ENCODE measurements at places on chromosomes 11 and 22. TPM values are rescaled to one million over a fixed set of nuclear protein-coding genes. Genes with fewer than 3 reads are reported as not detected.
A peak's percentile ranks its signal among the peaks of the same experiment; 100 is the strongest.

UCP3 gene
- 1.6 TPM for total RNA-seq

DNA sequence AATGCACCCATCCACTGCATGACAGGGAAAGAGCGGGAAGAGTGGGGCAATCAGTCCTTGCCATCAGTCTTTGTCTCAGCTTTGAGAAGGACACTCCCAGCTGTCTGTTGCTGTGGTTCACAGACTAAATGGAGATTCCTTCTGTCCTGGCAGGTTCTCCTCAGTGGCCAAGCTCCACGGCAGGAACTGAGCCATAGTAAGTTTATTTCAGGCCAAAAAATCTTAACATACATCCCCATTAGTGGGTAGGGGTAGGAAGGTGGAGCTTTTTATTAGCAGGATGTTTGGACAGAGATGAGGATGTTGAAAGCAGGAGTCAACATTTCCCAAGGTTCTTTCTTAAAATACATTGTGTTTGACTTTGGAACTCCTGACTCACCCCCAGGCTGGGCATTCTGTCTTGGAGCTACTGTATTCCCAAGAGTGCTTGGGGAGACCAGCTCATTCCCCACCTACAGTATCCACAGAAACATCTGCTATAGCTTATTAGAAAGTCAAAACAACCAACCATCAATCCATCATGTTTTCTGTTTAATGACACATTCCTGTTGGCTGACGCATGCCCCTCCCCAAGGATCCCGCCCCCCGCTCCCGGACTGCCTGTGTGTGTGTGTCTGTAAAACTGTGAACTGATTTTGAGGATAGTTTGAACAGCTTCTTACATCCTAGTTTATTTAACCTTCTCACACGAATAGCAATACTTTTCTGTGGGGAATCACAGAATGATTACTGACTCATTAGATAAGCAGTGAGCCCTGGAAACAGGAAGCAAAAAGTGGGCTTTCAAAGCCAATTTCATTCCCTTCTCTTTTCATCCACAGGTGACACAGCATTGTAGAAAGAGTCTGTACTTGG is 109.5 kb downstream of the CCDC81 start:
- peak; percentile 89 for ATAC-seq

DNA sequence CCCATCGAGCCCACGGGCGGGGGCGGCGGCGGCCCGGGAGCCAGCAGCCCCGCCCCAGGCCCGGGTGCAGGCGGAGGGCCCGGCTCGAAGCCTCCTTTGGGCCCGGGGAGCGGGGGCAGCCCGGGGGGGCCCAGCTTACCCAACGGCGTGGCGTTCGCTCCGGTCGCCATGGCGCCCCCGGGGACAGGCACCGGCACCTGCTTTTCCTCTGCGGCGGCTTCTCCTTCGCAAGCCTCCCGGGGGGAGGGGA is 194 bp downstream of the SF1 start:
- ATAC-seq: peak; percentile 4

DNA sequence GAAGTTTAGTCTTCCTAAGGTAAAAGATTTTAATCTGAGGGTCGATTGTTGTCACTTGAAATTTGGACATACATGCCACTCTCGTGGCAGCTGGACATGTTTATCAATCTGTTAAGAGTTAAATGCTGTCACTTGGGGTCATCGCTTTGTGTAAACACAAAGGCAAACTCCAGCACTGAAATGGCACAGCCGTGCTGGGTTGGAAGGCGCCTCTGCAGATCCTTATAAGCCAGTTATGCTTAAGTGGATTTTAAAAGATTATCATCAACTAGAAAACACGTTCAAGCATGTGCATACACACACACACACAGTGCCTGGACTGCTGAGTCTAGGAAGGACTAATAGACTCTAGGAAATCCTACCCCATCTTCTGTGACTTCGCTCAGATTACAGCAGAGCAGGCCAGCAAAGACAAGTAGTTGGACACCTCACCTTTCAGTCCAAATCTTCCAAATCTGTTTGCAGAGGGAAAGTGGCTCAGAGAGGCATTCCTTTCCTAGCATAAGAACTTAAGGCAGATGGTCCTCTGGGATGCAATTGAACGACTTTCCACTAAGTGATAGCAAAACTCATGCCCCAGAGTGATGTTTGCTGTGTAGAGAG is 83.7 kb downstream of the CACNG2 start:
- ATAC-seq: no peak

CYTH4 gene
- total RNA-seq: 21.3 TPM

DNA sequence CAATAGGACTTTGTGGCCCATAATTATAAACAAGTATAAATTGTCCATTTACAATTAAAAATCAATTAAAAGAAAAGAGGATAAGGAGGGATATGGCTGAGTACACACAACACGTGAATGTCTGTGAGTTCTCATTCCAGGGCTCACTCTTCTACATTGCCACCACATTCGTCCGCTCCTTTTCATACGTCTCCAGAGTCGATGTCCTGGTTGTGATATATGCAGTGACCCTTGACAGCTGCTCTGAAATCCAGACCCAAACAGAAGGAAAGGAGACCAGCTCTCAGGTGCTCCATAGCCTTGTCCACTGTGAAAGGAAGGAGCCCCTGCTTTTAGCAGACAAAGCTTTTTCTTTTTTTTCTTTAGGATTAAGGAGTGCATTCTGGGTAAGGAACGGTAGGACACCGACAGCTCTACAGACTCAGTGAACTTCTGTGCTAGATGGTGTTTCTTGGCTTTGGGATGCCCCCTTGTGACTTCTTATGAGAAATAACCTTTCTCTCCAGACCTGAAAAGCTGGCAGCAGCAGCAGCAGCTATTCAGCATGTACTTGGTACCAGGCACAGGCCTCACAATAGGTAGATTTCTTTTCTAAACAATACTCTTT is 19.7 kb upstream of the DNAJB13 start:
- no peak for ATAC-seq

DNA sequence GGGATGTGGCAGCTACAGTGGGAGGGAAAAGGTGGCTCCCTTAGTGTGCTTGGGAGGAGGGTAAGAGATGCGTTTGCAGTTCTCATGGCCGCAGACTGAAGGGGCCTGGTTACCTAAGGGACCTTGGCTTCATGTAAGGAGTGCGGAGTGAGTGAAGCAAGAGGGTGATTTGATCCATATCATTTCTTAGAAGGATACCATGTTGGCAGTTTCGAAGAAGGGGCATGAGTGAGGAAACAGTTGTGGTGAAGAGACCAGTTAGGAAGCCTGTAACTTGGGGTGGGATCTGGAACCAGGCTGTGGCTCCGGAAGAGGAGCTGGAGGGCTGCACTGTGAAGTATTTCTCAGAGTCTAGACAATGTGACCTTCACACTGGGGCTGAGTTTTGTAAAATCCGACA is 45.0 kb downstream of the ST3GAL4 start:
- ATAC-seq: no peak

GRCh38 chr22:28075358-28075981 is 156.4 kb upstream of the PITPNB start:
- peak; percentile 60 for ATAC-seq

GRCh38 chr22:44411226-44412135 is 86.6 kb downstream of the RTL6 start:
- ATAC-seq: no peak

- ATAC-seq: peak; percentile 41
Measured at GRCh38 chr11:71977743-71978418, 20.8 kb upstream of the IL18BP start.

OR52I2 gene
- total RNA-seq: not detected

DNA sequence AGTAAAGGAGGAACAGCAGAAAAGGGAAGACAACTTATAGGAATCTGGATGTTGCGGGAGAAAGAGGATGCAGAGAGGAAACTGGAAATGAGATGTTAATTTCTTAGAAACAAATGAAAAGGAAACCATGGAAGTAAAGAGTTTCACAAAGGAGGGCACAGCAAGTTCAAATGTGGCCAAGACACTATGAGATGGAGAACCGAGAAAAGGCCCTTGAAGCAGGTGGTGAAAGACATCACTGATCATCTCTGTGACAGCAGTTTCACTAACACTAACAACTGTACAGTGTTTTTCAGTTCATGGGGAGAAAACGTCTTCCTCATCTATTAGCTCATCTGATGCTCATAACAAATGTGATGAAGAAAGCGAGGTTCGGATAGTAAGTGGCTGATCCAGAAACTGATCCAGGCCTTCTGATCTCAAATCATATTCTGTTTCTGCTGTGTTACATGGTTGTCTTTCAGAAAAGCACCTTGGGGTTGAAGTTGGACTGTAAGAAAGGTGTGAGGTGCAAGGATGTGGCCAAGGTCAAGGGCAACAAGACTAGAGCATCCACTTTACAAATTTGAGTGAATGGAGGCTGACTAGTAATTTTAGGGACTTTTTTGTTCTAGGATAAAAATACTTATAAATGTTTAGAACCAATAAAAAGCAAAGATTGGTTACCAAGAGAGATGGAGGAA is 492.1 kb upstream of the CADM1 start:
- ATAC-seq: no peak

OR8B8 gene
- total RNA-seq: not detected

MYOD1 gene
- not detected for total RNA-seq

DNA sequence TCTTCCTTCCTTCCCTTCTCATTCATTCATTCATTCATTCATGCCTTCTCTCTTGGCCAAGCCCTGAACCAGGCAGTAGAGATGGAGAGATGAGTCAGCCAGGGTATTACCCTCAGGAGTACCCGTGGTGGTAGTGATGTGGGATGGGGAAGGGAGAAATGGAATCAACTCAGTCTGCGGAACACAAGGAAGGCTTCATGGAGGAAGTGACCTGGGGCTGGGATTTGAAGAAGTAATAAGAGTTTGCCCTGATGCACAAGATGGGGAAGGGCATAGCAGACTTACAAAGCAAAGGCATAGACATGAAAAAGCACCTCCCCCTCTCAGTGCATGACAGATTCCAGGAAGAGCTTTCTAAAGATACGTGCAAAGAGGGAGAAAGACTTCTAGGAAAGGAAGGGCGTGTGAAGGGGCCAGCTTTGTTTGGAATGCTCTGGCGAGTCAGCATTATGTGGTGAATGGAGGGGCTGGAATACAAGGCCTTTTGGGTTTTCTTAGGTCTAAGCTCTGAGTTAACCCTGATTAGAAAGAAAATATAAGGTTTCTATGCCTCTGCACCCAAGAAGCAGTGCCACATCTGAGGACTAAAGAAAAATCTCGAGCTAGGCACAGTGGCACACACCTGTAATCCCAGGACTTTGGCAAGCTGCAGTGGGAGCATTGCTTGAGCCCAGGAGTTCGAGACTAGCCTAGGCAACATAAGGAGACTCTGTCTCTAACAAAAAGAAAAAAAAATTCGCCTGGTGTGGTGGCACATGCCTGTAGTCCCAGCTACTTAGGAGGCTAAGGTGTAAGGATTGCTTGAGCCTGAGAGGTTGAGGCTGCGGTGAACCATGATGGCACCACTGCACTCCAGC is 36.4 kb upstream of the ACER3 start:
- ATAC-seq: peak; percentile 28

SHISAL1 gene
- total RNA-seq: 6.3 TPM

DNA sequence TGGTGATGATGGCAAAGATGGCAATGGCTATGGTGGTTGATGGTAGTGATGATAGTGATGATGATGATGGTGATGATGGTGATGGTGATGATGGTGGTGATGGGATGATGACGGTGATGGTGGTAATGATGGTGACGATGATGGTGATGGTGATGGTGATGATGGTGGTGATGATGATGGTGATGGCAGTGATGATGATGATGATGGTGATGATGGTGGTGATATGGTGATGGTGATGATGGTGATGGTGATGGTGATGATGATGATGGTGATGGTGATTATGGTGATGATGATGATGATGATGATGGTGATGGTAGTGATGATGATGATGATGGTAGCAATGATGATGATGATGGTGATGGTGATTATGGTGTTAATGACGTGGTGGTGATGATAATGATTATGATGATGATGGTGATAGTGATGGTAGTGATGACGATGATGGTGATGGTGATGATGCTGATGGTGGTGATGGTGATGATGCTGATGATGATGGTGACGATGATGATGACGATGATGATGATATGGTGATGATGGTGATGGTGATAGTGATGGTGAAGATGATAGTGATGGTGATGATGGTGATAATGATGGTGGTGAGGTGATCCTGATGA is 232.1 kb downstream of the BRD1 start:
- ATAC-seq: no peak

CHKA gene
- total RNA-seq: 15.9 TPM

- no peak for ATAC-seq
Measured at GRCh38 chr11:115471367-115471766, 32.8 kb downstream of the CADM1 start.

- peak; percentile 59 for ATAC-seq
Measured at GRCh38 chr11:6655790-6656583, at the start of gene DCHS1. Gene DCHS1, minus strand, starts transcription at chr11:6655809. Its CDS starts 14,196 bp downstream, at chr11:6641613.

GRCh38 chr11:124863137-124863825 is 2.0 kb upstream of the ROBO3 start:
- peak; percentile 60 for ATAC-seq

- no peak for ATAC-seq
Measured at GRCh38 chr11:132683602-132684001, 848.7 kb downstream of the OPCML start.

DNA sequence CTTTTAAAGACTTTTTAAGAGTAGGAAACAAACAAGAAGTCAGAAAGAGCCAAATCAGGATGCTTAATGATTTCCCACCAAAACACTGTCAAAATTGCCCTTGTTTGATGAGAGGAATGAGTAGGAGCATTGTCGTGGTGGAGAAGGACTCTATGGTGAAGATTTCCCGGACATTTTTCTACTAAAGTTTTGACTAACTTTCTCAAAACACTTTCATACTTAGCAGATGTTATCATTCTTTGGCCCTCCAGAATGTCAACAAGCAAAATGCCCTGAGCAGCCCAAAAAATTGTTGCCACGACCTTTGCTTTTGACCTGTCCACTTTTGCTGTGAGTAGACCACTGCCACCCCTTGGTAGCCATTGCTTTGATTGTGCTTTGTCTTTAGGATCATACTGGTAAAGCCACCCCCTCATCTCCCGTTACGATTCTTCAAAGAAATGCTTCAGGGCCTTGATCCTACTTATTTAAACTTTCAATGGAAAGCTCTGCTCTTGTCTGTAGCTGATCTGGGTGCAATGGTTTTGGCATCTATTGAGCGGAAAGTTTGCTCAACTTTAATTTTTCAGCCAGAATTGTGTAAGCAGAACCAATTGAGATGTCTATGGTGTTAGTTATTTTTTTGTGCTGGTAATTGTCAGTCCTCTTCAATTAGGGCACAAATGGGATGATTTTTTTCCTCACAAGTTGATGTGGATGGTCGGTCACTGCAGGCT is 67.2 kb downstream of the ADM start:
- ATAC-seq: peak; percentile 46

OTOG gene
- total RNA-seq: not detected

- no peak for ATAC-seq
Measured at GRCh38 chr11:60922906-60923305, 1.4 kb upstream of the TMEM132A start.

DNA sequence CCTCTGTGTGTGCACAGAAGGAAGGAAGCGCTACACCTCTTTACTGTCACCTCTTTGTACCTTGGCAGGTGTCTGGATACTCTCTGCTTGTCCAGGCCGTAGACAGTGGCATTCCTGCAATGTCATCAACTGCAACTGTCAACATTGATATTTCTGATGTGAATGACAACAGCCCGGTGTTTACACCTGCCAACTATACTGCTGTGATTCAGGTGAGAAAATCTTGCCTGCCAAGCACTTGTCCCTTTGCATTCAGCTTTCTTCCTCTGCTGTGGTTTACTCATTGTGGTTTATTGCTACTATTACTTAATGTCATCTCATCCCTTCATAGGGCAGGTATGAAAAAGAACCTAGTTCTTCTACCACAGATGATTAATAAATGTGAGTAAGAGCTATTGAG is 131.9 kb upstream of the MTNR1B start:
- ATAC-seq: no peak

GRCh38 chr11:87351676-87352075 is 313.9 kb downstream of the TMEM135 start:
- ATAC-seq: no peak

CSNK2A3 gene
- 0.78 TPM for total RNA-seq

- no peak for ATAC-seq
Measured at GRCh38 chr11:65793625-65794400, 7.0 kb downstream of the OVOL1 start.

OR8A1 gene
- not detected for total RNA-seq

All from gastroesophageal sphincter (tissue), 4 donors.